Stimulated activated naive CD8-positive, alpha-beta T cell treated with anti-CD3 and anti-CD28 coated beads, Interleukin-15, amount 100 ng/mL, for 72 hours (primary cell): ENCODE measurements at places on chromosomes 7 and 10.

GRCh38 chr10:98326621-98327027 lies 58.6 kb upstream of the LOXL4 start:
- DNase-seq: no peak

GRCh38 chr7:136326045-136326609 lies 349.0 kb upstream of the MTPN start:
- DNase-seq: no peak

- no peak for DNase-seq
Observed at GRCh38 chr7:126443951-126444350, 808.8 kb downstream of the GRM8 start.

DNA sequence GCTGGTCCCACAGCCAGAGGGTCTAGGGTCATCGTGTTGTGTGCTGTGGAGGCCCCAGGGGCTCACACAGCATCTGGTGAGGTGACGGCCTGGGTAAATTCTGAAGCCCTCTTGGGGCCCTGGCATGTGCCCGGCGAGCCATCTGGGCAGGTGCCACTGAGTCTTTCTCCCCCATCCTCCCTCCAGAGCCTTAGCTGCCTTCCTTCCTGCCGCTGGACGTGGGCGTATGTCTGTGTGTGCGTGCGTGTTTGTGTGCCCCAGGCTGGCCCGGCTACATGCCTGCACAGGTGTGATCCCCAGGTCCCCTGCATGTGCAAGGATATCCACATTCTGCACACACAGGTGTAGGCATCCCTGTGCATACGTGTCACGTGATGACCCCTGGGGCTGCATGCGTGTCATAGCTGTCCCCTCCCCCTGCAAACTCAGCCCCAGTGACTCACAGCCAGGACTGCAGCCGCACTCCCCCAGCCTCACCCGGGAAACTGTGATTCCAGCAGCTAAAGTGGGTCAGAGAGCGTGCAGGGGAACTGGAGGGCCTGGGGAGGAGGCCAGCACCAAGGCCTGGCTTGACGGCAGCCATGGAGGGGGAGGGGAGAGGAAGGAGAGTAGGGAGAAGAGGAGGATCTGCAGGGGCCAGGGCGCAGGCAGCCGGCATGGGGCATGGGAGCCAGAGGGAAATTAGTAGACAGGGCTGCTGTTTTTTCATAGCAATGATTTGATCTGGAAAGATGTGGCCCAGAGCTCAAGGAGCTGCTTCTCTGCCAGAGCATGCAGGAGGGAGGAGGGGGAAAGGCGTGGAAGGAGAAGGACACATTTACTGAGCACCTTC lies 46.4 kb downstream of the ELFN1 start:
- no peak for DNase-seq

GRCh38 chr7:142089035-142089434 lies 22.5 kb upstream of the MGAM2 start:
- DNase-seq: no peak

DNA sequence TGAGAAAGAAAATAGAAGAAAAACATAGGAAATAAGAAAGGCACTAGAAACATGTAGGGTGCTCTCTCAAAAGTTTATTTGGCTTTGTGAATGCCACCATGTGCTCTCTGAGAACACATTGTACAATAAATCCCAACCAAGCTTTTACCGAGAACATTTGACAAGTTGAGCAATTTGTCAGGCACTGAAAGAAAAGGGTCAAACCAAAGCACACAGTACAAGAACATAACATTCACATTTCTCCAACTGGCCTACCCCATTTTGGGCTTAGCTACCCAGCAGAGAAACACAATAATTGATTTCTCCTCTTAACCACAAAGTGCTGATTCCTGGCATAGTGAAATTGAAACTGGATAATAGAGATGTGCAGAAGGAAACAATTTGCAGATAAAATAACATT lies 69.2 kb upstream of the SLC39A12 start:
- no peak for DNase-seq

DNA sequence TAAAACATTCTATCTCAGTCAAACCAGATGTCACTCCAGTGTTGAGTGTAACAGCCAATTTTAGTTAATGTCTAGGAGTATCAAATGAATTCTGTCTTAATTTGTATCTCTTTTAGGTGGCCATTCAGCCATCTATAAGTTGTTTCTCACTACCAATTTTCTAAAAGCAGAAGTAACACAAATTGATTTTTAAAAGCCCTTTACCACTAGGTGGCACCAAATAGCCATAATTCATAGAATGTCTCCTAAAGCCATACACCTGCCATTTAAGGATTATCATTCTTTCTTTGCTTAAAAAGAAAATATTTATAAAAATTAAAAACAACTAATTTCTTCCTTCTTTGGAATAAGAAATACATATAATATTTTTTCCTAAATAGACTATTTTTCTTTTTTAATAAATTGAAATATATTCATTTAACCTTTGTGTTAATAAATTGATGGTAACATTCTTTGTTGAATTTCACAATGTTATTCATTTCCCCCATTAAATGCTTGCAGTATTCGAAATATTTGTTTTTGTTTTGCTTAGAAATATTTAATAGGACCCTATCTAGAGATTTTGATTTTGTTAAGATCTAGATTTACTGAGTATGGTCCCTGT lies 107.8 kb upstream of the PPP1R3A start:
- DNase-seq: no peak

- DNase-seq: no peak
Observed at GRCh38 chr10:84329986-84330651, 1.7 kb downstream of the CCSER2 start.

GRCh38 chr7:101162551-101163278 lies 2.7 kb downstream of the VGF start:
- no peak for DNase-seq

DNA sequence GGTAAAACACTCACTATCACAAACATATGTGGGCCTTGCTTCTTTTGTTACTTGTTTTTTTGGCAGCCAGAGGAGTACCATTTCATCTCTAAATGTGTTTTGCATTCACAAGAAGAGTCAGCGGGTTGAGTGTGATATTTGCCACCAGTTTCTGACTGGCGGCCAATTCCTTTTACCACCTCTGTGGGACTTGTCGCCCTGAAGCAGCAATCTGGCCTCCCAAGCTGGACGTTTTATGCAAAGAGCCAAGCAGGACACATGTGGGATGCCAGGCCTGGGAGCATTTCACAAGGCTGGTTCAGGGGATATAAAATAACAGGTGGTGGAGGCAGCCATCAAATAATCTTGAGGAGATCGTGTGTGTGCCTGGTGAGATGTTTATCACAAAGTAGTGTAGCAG lies 61.8 kb upstream of the TRIL start:
- no peak for DNase-seq

DNA sequence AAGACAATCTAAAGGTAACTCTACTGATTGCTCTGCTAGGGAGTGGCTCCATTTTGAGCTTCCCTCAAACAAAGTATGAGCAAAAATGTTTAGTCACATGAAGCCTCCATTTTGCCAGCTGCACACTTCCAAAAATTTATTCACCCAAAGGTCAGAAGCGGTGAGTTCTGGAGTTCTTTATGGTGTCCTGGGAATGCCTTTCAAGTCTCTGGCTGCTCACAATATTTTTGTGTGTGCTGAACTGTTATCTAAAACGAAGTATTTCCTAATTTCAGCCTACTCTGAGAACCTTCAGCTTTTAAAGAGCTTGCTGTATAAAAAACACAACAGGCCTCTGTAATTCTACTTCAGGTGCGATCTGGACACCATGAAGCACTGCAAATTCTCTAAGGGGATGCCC lies 15.6 kb downstream of the NRCAM start:
- DNase-seq: no peak

GRCh38 chr7:1729183-1729582 lies 59.1 kb downstream of the ELFN1 start:
- no peak for DNase-seq

- DNase-seq: no peak
Observed at GRCh38 chr7:124783271-124783670, 17.7 kb upstream of the GPR37 start.

- no peak for DNase-seq
Observed at GRCh38 chr7:2106440-2106839, 126.3 kb downstream of the MAD1L1 start.

GRCh38 chr7:143914938-143915652 lies 13.1 kb upstream of the TCAF1 start:
- no peak for DNase-seq

- DNase-seq: no peak
Observed at GRCh38 chr10:95467162-95467599, 94.0 kb downstream of the SORBS1 start.

GRCh38 chr7:143882604-143883078 lies 19.3 kb downstream of the TCAF1 start:
- no peak for DNase-seq

DNA sequence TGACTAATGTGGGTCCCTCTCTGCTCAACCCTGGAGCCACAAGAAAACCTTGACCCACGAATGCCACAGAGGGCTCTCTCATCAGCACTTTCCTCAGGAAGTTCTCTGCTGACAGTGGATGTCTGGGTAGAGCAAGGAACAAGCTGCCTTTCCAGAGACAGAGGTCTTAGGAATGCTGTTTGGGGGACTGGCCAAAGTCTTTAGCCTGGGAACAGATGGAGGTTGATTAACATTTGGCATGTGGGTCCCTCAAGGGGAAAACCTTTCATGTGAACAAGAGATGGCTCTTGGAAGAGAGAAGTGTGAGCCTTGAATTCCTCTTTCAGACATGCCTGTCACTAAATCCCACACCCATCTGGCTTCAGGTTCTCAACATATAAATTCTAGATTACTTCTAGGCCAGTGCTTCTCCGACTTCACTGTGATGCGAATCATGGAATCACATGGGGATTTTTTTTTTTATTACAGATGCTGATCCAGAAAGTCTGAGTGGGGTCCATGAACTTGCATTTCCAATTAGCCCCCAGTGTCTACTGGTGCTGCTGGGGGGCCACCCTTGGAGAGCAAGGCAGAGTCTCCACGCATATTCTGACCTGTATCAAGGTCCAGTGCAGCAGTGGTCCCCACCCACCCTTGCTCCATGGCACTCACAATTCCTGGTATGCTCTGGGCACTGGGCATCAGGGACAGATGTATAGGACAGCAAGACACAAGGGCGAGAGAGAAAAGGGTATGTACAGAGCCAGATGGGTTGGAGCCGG lies 360.4 kb downstream of the CXCL12 start:
- no peak for DNase-seq
